Activated T-cell treated with anti-CD3 and anti-CD28 coated beads, Interleukin-2, amount 50 U/mL, for 48 hours (primary cell): ENCODE measurements at places on chromosomes 3 and 15.

DNA sequence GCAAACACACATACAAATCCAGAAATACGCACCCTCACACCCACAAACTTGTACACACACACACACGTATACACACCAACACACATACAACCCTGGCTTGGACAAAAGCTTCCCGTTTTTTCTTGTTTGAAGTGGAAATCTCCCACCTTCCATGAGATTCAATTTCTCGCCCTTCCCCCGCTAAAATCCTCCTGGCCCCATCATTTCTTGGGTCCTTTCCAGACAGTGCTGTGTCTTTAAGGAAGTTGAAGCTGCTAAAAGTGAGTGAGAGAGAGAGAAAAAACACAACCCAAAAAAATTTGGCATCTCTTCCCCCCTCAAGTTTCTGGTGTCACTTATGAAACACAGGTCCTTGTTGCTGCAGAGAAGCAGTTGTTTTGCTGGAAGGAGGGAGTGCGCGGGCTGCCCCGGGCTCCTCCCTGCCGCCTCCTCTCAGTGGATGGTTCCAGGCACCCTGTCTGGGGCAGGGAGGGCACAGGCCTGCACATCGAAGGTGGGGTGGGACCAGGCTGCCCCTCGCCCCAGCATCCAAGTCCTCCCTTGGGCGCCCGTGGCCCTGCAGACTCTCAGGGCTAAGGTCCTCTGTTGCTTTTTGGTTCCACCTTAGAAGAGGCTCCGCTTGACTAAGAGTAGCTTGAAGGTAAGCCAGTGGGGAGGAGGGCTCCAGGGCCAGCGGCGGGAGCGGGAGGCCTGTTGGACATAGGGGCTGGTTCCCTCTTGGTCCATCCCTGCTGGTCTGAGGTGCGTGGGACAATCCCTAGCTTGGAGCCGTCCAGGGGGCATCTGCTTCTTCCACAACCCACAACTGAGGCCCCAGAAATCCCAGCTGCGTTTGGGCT is at the start of gene ISLR:
TSS of gene ISLR (plus strand) at position 331 of the 839 bp plus-strand sequence. CDS start 1,149 bp downstream, outside the sequence.
- DNase-seq = no peak

DNA sequence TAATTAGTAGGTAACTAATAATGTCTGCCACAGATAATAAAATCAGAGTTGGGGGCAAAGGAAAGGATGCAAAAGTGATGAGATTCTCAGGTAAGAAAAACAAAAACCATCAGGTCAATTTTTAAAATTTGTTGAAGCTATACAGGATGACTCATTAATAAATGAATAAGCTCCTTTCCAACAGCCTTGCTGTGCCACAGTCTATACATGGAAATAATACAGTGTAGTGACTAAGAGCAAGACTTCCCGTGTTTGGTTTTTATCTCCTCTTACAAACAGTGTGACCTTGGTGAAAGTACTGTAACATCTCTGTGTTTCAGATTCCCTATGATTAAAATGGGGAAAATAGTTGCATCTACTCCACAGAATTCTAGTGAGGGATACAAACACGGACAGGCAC is 331.6 kb downstream of the PYDC2 start:
- DNase-seq = no peak

DNA sequence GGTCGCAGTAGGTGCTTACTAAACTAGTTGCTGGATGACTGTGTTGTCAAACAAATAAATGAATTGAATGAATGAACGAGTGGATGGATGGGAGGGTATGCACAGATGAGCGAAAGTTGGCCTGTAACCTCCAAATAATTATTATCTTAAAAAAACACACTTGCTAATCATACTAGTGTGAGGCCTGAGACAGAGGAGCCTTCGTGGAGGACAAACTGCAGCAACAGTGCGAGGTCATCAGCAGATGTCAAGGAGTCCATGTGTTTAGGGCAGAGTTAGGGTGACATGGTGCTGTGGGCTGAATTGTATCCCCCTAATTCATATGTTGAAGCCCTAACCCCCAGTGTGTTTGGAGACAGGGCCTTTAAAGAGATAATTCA is 24.4 kb downstream of the CORO2B start:
- DNase-seq = no peak

GRCh38 chr3:131178710-131179375 is 152.2 kb downstream of the NEK11 start:
- DNase-seq = no peak

DNA sequence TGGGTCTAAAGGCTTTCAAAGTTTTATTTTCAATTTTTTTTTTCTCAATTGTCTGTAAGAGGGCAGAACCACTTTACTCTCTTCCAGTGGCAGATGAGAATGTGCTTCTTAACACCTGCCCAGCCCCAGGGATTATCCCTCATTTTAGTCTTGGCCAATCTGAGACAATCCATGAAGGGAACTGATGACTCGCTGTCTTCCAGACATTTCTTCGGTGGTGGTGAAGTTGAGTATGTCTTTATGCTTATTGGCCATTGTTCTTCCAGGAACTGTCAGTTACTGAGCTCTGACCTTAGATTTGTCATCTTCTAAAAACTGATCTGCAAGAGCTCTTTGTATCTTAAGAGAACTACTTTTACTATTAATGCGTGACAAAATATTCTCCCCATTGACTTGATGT is 139.5 kb downstream of the TJP1 start:
- DNase-seq = no peak
